ENCODE measurements at places on chromosomes 6 and 20.

GRCh38 chr6:107532706-107533105, 42.8 kb downstream of the SOBP start:
- DNase-seq = no peak

GRCh38 chr6:162337412-162337811, 390.2 kb downstream of the PRKN start:
- no peak for DNase-seq

DNA sequence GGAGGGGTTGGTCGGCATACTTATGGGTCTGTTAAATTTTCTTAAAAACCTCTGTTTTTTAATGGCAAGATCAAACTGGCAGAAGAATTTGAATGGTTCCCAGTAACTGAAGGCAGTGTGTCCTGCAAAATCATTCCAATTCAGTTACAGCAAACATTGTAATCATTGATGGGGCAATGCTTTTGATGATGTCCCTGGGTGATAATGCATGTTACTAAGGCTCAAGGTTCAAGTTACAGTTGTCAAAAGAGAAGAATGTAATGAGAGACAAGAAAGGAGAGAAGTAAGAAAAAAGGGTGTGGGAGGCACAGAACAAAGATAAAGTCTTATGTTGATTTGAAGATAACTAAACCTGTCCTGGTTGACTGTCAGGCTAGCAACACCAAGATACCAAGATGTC, 54.9 kb downstream of the CEP162 start:
- no peak for DNase-seq

GRCh38 chr20:39025883-39026282, 63.7 kb downstream of the DHX35 start:
- peak; percentile 29 for DNase-seq

GRCh38 chr6:98634569-98634968, 199.8 kb upstream of the POU3F2 start:
- DNase-seq = no peak

GRCh38 chr20:57876163-57876562, 166.3 kb upstream of the PMEPA1 start:
- DNase-seq = no peak

DNA sequence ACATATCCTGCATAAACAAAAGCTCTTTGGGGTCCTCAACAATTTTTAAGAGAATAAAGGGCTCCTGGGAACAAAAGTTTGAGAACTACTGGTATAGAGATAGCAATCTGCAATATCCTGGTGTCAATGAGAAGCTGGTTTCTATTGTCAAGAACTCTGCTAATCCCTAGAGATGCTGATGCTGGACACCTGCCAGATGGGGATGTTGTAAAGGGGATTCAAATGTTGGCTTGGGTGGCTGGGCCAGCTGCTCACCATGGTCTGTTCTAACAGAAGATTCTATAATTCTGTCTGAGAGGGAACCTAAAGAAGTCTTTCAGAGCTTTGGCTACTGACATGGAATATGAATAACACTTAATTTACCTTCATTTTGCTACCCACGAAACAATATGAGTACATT, 137.8 kb downstream of the BTBD9 start:
- DNase-seq = no peak

DNA sequence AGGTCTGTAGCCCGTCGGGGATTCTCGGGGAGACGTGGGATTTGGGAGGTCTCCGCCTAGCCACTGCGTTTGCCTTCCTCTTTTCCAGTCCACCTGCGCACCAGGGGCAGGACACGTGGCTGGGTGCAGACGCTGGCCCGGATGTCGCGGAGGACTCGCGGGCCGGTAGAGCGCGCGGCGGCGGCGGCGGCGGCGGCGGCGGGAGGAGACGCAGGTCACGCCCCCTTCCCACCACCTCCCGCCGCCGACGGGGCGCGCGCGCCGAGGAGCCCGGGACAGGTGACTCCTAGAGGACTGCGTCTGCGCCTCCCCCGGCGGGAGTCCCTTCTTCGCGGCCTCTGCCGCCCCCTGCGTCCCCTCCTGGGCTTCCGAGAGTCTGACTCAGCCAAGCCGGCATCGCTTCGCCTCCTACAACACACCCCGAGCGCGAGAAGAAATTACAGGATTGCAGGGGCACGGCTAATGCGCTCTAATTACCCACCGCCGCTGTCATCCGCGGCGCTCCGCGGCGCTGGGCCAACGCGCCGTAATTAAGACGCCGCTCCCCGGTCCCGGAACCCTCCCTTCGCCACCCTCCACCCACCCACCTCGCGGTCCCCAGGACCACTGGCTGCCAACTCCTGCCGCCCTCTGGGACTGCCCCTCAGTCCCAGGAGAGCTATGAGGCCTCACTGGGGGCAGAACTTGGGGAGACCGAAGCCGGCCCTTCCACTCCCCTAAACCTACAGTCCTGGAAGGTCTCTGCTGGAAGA, 124.5 kb downstream of the MRPL14 start:
- peak; percentile 42 for DNase-seq

GRCh38 chr6:136158387-136158821, 91.7 kb downstream of the MTFR2 start:
- DNase-seq = no peak

DNA sequence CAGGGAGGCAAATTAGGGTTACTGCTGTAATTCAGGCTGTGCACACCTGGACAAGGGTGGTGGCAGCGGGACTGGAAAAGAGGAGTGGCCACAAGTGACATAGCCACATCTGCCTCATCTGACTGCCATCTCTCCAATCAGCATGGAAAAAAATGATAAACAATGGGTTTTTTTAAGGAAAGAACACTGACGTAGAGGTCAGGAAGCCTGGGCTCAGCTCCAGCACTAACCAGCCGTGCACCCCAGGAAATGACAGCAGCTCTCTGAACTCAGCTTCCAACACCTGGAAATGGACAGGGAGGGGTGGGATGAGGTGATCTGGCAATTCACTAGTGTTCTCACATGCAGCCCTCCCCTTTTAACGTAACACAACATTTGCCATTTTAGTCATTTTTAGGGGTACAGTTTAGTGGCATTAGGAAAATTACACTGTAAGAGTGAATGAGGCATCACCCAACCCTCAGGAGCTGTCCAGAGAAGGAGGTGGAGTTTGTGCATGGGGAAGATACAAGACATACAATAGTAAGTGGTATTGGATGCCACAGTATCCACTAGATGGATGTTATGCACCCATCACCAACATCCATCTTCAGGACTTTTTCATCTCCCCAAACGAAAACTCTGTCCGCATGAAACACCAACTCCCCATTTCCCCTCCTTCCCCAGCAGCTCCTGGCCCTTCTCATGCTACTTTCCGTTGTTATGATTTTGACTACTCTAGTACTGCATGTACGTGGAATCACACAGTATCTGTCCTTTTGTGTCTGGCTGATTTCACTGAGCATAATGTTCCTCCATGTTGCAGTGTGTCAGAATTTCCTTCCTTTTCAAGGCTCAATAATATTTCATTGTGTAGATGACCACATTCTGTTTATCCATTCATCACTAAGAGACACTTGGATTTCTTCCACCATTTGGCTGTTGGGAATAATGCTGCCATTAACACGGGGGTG, 215.5 kb upstream of the ECI2 start:
- DNase-seq = no peak

GRCh38 chr6:93784794-93785693, 365.7 kb upstream of the EPHA7 start:
- DNase-seq = no peak

GRCh38 chr6:150325066-150325772, 43.6 kb upstream of the IYD start:
- DNase-seq = no peak

GRCh38 chr6:163782436-163783003, 368.0 kb downstream of the QKI start:
- DNase-seq = peak; percentile 8

GRCh38 chr6:47197682-47198640, 111.7 kb downstream of the TNFRSF21 start:
- no peak for DNase-seq

GRCh38 chr6:161546632-161547031, 272.8 kb upstream of the AGPAT4 start:
- no peak for DNase-seq

DNA sequence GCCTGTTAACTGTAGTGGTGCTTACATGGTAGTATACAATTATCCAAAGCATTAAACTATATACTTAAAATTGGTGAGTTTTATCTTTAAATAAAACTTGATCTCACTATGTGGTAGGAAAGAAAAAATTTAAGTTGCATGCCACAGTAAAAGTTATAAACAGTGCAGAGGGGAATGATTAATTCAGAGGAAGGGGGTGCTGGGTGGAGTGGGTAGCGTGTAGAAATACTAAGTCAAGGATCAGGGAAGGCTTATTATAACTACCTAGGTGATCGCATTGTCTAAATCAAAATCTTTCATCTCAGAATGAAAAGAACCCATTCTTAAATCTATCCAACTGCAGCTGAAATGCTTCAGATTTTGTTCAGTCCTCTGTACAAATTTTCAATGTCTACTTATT, 428.3 kb downstream of the ADGRB3 start:
- DNase-seq = no peak

- DNase-seq = no peak
Observed at GRCh38 chr6:154752022-154752421, 18.8 kb downstream of the SCAF8 start.

- DNase-seq = no peak
Observed at GRCh38 chr6:87690441-87690840, 11.6 kb downstream of the AKIRIN2 start.

GRCh38 chr6:108020472-108021116, 53.9 kb downstream of the OSTM1 start:
- DNase-seq = no peak

DNA sequence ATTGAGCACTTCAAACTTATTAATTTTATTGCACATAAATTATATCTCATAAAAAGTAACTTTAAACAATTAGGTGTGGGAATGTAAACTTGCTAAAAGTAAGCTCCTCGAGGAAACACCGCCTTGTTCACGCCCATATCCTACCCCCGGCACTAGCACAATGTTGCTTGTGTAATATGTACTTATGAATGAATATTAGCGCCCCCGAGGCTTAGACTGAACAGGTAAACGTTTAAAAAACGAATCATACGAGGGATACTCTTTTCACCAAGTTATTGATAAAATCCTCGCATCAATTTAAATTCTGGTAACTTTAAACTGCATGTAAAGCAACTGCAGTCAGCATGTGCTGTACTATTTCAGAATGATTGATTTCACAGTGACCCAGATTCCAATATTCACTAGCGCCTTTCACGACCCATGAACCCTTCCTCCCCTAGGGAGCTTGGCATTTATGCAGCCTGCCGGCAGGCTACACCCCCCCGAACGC, 637 bp downstream of the TFB1M start:
- peak; percentile 45 for DNase-seq

DNA sequence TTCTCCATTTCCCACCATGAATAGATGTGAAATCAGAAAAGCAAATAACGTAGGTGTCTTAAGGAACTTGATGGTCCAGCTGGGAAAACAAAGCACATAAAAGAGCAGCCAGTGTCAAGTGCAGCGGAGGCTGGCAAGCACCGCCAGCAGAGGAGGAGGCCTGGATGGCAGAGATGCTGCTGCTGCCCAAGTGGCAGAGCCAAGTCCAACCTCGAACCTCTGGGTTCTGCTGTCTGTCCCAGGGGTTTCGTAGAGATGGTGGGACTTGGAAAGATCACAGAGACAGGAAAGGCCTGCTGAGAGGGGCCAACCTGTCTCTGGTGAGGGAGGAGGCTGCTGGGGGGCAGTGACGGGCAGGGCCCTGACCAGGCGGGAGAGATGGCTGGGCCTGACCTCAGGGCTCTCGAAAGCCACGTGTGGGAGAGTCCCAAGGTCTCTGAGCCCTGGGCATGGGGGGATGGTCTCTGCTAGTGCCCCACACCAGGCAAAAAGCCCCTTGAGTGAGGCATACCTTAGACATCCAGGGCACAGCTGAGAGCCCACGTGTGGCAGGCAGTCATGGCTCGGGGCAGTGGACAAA, 77.3 kb downstream of the TCP11 start:
- DNase-seq = no peak

- no peak for DNase-seq
Observed at GRCh38 chr20:57835588-57836455, 126.0 kb upstream of the PMEPA1 start.

DNA sequence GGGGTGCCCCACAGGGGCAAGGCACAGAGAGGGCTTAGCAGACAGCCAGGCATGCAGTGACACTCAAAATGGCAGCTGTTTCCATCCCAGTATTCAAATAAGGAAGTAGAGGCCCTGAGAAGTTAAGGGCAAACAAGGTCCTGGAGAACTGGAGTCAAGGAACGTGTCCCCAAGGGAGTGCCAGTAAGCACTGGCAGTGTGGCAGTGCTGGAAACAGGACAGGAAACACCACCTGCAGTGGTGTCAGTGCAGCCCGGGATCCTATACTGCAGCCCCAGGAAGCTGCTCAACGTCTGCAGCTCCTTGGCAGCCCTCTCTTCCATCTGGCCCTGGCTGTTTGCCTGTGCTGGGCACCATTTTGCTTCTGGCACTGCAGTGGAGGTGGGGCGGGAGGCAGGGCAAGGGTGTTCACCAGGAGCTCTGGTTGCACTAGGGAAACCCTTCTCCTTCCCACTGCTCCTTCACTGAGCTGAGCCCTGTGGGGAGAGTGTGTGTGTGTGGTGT, 56.3 kb downstream of the EDN3 start:
- DNase-seq = no peak
